Stimulated activated CD8-positive, alpha-beta memory T cell treated with anti-CD3 and anti-CD28 coated beads, Interleukin-7, amount 100 ng/mL, for 48 hours (primary cell): ENCODE measurements at places on chromosomes 12 and 14.

- DNase-seq: no peak
Observed at GRCh38 chr12:130484221-130484620, 146.5 kb downstream of the PIWIL1 start.

DNA sequence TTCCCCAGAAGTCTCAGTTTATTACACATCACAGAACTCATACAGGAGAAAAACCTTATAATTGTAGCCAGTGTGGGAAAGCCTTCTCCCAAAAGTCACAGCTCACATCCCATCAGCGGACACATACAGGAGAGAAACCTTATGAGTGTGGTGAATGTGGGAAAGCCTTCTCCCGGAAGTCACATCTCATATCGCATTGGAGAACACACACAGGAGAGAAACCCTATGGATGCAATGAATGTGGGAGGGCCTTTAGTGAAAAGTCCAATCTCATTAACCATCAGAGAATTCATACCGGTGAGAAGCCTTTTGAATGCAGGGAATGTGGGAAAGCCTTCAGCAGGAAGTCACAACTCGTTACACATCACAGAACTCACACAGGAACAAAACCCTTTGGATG, 20.1 kb downstream of the ZNF84 start:
- DNase-seq: no peak

DNA sequence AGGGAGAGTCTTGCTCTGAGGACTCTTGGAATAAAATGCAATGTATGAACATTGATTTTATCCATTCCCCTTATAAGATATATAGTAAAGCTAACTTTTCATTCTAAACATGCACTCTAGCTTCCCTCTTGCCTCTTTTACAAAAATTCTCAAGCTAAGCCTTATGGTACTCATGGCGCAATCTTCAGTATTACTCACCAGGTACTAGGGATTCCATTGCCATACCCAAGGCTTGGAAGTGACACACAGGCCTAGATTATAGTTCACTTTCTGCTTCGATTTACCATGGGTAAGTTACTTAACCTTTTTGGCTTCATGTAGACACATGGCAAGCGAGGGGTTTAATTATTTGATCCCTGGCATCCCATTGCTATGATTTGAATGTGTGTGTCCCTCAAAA, 331.5 kb downstream of the LRIG3 start:
- no peak for DNase-seq

GRCh38 chr12:59675461-59675860, 79.6 kb downstream of the SLC16A7 start:
- no peak for DNase-seq

- no peak for DNase-seq
Observed at GRCh38 chr14:23578560-23579310, at the start of gene JPH4. Gene JPH4 (minus strand): TSS chr14:23578790. CDS start chr14:23577453, 1,337 bp downstream.

GRCh38 chr14:90995785-90996184, 64.7 kb downstream of the RPS6KA5 start:
- no peak for DNase-seq

- no peak for DNase-seq
Observed at GRCh38 chr12:71661977-71662530, 1.6 kb downstream of the ZFC3H1 start.

GRCh38 chr14:58780605-58781004, 142.8 kb downstream of the DACT1 start:
- no peak for DNase-seq

DNA sequence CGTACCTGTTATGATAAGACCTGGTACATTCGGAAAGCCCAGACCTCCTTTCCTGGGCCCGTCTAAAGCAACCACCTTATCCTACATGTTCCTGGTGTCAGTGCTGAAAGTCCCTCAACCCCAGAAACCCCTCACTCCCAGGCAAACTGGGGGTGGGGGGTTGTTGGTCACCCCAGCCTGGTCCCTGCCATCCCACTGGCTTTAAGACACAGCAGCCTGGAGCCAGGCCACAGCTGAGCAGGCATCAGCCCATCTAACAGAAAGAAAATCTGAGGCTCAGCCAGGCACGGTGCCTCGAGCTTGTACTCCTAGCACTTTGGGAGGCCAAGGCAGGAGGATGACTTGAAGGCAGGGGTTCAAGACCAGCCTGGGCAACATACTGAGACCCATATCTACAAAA, 4.5 kb downstream of the SELPLG start:
- no peak for DNase-seq

GRCh38 chr14:103628221-103628683, 759 bp upstream of the KLC1 start:
- no peak for DNase-seq

GRCh38 chr12:124774462-124775167, 89.0 kb downstream of the SCARB1 start:
- DNase-seq: peak; percentile 62
